Naive thymus-derived CD8-positive, alpha-beta T cell (primary cell): ENCODE measurements at places on chromosomes 6 and 20.

DNA sequence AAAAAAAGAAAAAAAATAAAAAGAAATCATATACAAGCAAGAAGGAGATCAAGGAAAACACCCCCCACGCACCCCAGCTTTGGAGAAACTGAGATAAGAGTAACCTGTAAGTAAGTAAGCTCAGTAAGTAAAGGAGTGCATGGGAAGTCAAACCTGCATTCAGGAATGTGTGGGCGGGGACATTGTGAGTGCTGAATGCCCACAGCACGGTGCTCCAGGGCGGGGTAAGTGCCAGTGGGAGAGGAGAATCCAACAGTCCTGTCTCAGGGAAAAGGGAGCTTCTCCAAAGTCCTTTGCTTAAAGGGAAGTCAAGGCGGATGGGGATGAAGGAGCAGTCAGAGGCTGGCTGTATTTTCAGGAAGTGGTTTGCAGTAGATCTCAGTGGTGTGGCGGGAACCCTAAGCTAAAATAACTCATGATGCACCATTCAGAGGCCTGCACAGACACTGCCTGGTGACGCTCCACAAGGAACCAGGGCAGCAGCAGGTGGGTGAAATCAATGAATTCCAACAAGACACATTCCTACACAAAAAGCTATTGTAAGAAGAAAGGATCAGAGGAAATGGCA lies 368.0 kb downstream of the QKI start:
- no peak for DNase-seq

DNA sequence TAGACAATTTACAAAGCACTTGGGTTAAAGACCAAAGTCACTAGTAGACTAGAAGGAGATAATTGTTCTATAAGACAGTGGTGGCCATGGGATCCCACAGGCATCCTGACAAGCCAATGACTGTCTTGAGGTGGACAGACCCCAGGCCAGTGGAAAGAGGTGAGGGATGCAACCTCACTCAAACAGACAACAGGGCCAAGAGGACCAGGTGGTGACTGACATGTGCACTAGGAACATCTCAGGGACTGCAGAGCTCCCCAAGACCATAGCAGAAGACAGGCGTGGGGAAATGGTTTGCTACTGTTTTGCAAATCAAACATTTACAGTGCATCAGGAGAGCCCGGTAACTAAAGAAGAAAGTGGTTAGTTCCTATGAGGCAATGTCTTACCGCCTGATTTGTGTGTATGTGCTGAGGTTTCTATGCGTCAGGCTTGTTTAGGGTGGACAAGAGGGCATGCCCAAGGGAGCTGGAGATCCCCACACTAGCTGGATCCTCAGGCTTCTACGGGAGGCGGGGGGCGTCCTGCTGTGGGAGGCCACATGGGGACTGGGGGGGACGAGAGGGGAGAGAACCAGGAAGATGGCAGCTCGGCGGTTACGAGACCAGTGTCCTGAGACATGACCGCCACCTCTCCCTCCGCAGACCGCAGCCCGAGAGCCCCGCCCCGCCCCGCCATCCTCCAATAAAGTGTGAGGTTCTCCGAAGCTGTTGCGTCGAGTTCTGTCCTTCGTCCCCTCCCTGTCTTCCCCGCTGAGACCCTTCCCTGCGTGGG lies 623 bp upstream of the MRPS26 start:
- DNase-seq: peak; percentile 35

DNA sequence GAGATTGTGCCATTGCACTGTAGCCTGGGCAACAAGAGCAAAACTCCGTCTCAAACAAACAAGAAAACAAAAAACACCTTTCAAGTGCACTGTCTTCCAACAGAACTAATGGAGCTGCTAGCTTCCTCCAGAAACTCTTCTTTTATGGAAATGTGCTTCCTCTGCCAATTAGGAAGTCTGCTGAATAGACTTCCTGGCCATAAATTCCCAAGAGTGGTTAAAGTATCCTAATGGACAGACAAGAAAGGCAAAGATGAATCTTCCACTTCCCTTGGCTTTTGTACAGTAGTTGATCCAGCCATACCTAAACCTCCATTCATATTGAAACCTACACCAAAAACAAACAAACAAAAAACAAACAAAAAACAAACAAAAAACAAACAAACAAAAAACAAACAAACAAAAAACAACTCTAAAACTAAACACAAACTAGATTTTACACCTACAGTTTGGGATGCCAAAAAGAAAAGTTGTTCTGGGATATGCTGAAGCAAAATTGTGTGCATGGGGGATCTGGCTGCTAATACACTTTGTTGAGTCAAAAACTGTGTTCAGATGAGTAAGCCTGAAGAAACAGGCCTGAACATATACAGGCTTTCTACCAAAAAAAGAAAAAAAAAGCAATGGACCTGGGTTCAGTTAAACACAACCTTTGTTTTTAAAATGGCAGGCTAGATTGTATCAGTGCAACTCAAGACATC lies 59.8 kb upstream of the CARMIL1 start:
- no peak for DNase-seq

- DNase-seq: no peak
Observed at GRCh38 chr20:3473944-3474343, 3.1 kb downstream of the ATRN start.

GRCh38 chr20:10412591-10413408 lies 21.2 kb downstream of the MKKS start:
- no peak for DNase-seq

DNA sequence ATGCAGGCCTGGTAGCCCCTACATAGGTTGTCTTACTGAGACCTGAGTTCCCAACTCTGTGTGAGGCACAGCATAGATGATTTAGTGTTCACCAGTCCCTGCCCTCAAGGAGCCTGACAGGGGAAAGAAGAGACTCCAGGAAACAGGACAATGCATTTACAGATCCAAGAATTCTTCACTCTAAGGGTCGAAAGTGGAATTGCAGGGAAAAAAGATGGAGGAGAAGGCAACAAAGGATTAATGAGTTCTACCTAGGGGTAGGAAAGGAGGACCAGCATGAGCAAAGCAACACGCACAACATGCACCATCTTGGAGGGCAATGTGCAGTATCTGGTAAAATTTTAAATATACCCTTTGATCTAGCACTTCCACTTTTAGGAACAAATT lies 5.9 kb downstream of the SPAG4 start:
- DNase-seq: no peak

DNA sequence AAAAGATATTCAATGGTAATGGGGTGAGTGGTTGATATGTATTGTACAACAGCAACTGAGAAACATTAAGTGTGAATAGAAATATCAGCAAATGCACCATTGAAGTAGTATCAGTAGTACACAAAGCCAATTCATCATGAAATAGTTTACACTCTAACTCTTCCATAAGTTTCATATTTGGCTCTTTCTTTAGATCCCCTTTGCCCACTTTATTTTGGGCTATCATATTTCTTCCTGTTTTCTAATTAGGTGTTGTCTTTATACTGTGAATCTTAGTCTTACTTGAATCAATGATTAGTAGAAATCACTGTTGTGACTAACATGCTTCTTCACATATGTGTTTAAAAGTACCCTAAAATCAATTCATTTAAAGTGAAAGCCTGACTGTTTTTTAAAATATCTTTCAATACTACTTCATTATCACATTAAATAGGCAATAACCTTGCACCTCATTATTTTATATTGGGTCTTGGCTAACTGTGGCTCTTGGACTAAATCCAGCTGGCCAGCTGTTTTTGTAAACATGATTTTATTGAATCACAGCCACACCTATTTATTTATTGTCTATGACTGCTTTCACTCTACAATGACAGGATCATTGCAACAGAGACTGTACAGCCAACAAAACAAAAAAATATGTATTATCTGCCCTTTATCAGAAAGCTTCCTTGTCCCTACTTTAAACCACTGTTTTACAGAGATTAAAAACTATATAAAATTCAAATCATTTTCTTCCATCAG lies 38.9 kb downstream of the EYS start:
- no peak for DNase-seq
